Vagina (tissue), 2 donors: ENCODE measurements at places on chromosomes 1 and 21. TPM values are rescaled to one million over a fixed set of nuclear protein-coding genes. Genes with fewer than 3 reads are reported as not detected.

DNA sequence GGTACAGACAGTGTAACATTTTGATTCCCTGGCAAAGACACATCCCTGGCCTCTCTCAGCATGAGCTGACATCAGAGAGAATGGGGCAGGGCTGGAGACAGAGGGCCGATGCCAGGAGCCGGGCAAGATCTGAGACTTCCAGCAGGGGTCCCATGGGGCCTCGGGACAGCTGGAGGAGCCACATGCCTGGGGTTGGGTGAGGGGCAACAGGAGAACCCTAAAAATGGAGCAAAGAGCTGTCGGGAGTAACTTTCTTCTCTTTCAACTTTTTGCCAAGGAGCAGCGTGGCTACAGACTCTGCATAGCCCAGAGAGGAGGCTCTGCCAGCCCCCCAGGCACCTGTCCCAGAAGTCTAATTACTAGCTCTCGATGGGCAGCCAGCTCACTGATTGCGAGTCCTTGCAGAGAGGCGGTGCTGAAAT is 130.8 kb downstream of the LACTBL1 start:
- DNase-seq, result no peak

DNA sequence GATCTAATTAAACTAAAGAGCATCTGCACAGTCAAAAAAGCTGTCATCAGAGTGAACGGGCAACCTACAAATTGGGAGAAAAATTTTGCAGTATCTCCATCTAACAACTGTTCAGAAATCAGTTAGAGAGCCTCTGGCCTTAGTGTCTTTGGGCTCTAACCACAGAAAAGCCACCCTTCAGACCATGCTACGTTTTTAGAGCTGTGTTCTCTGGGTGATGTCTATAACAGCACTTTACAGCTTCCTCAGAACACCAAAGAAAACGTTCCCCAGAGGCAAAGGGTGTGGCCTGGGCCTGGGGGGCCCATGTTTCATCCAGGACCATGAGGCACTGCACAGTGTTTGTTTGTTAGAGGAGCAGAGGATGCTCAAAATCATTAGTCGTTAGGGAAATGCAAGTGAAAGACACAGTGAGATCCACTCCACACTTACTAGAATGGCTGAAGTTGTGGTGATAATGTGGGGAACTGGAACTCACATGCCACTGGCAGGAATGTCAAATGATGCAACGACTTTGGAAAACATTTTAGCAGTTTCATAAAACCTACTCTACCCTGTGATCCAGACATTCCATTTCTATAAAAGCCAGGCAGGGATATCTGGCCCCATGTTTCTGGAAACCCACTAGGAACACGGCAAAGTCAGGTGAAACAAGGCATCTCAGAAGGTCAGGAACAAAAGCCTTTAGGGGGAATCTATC is 250.4 kb upstream of the HOOK1 start:
- no peak for DNase-seq

DNA sequence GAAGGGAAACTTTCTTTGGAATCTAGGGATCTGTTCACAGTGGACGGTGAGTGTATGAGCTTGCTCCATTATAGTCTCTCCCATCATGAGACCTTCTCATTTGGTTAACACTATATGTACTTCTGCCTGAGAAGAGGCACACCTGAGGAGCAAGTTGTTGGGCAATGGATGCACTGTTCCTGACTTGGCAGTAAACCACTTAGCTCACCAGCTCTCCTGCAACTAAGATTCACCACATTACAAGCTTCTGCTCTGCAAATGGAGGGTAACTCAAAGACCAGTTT is 10.2 kb downstream of the MACF1 start:
- no peak for DNase-seq

DNA sequence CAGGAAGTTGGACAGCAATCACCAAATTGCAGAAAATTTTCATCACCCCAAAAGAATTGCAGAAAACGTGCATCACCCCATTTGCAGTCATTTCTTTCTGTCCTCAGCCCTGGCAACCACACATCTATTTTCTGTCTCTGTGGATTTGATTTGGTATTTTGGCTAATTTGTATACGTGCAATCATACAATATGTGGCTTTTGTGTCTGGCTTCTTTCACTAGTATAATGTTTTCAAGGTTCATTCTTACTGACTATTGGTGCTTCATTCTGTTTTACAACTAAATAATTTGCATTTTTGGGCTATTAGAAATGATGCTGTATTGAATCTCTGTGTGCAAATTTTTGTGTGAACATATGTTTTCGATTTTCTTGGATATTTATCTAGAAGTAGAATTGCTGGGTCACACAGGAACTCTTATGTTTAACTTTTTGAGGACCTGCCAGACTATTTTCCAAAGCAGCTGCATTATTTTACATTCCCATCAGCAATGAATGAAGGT is 24.8 kb upstream of the PRDM2 start:
- DNase-seq, result no peak

GRCh38 chr1:179090522-179090921 is 8.7 kb downstream of the TOR3A start:
- DNase-seq, result no peak

GRCh38 chr1:64378826-64379225 is 91.1 kb upstream of the CACHD1 start:
- DNase-seq, result no peak

DNA sequence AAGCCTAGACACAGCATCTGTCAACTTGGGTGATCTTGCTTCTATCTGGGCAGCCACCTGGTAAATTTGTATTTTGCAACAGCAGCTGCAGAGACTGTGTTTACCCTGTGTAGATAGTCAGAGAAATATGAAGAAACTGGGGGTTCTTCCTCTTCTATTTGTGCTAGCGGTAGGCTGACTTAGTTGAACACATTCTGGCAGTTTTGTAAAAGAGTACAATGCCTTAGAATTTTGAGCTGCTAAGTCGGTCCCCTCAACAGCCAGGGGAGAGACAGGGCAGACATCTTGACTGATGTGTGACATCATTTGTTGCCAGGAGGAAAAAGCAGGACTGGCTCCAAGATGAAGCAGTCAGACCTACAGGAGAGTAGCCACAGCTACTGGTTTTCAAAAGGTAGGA is 53.7 kb downstream of the KCNJ6 start:
- DNase-seq, result peak; percentile 49

- no peak for DNase-seq
These were observed 71.1 kb upstream of the DIRAS3 start for GRCh38 chr1:68121536-68121935.

- DNase-seq, result no peak
These were observed 20.0 kb upstream of the CLIC6 start for GRCh38 chr21:34648739-34649297.

DNA sequence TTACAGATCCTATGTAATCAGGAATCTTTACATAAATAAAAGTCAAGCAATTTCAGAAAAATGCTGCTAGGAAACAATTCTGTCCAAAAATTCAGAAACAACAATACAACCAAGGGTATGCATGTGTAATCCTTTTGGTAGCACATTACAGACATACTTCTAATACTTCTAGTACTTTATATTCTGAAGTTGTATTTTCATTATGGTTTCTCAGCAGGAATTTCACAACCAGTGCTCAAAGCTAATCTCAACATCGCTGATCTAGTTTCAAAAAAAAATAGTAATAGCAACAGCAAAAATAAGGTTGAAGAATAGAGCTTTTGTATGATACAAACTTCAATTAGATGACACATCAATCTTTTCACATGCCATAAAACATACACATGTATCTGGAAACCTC is 545.2 kb downstream of the LTN1 start:
- no peak for DNase-seq

- DNase-seq, result no peak
These were observed 511.9 kb upstream of the NCAM2 start for GRCh38 chr21:20486303-20486702.

GRCh38 chr1:234629026-234629425 is 19.0 kb upstream of the IRF2BP2 start:
- DNase-seq, result no peak

- DNase-seq, result no peak
These were observed 18.3 kb upstream of the EFHD2 start for GRCh38 chr1:15391366-15391765.

- no peak for DNase-seq
These were observed 18.6 kb upstream of the FMN2 start for GRCh38 chr1:240073097-240073496.

GRCh38 chr1:161311595-161312181 is 1.9 kb upstream of the MPZ start:
- DNase-seq, result no peak

Gene PLPPR5
- total RNA-seq, result not detected

Gene ELAVL4
- total RNA-seq, result 2.2 TPM

Gene PGLYRP4
- total RNA-seq, result 3.9 TPM

Gene CA6
- total RNA-seq, result not detected

Gene FCAMR
- not detected for total RNA-seq
